ENCODE measurements at places on chromosomes 2 and 18.

GRCh38 chr2:102004581-102004980 lies 12.8 kb downstream of the IL1R2 start:
- ATAC-seq = no peak

- peak; percentile 61 for ATAC-seq
Observed at GRCh38 chr2:9770308-9771100, 72.8 kb upstream of the TAF1B start.

- ATAC-seq = no peak
Observed at GRCh38 chr18:26710470-26711096, 154.9 kb downstream of the AQP4 start.

GRCh38 chr18:56083097-56083521 lies 495.1 kb upstream of the TCF4 start:
- no peak for ATAC-seq

- peak; percentile 71 for ATAC-seq
Observed at GRCh38 chr2:65922030-65922429, 489.6 kb upstream of the SPRED2 start.

DNA sequence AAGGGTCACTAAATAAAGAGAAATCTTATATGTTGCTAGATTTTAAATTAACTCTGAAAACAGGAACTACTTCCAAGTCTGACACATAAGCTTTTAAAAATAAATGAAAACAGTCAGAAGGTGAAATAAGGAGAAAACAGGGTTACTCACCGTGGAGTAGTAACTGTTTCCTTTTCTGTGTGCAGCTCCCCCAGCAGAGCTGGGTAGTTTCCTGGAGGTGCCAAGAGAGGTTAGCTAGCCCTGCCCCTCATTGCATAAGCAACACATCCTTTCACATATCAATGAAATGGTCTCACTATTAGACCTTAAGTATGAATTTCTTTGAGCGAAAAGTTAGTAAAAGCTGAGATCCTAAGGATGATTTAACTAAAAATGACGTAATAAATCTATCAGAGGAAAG lies 54.0 kb upstream of the GPR75 start:
- no peak for ATAC-seq

DNA sequence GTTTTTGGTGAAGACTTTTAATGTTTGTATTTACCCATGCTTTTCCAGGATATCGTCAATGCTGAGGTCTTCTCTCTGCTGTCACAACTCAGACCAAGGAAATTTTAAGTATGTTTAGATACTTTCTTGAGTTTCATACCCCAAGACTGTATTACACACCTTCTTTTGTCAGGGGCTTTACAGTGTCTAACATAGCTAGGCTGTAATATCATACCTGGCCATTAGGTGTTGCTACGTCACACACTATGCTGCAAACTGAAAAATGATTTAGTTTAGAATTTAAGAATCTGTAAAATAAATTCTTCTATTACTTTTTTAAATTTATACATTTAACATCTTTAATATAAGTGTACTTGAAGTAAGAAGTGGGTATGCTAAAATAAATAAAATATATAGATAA lies 358.4 kb upstream of the NRP2 start:
- no peak for ATAC-seq

DNA sequence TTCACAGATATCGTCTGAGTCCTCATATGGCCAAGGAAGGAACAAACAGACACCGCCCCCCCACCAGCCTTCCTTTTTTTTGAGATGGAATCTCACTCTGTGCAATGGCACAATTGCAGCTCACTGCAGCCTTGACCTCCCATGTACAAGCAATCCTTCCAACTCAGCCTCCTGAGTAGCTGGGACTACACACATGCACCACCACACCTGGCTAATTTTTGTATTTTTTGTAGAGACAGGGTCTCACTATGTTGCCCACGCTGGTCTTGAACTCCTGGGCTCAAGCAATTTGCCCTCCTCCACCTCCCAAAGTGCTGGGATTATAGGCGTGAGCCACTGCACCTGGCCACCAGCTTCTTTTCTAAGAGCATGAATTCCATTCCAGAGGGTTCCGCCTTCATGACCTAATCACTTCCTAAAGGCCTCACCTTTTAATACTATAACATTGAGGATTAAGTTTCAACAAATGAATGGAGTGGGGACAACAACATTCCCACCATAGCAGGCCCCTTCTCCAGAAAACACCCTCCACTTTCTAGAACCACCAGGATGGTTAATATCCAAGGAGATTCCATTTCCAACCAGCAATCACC lies 2.2 kb upstream of the TMBIM1 start:
- ATAC-seq = no peak

DNA sequence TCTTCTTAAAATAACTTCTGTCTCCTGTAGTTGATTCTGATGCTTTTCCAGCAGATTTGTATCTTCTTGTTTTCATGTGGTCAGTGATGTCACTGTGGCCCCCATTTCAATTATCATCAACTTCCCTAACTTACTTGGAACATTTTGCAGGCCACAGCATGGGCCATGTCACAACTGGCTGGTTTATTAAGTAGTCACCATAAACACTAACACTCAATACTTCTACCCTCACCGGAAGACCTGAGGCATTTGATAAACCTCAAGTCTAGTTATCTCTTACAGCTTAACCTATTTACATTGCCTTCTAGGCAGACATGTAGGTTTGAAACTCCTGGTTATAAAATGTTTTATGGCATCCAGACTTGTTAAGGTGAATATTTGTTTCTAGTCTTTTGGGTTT lies 37.4 kb upstream of the PROKR1 start:
- ATAC-seq = no peak

GRCh38 chr2:205582366-205582765 lies 99.9 kb upstream of the NRP2 start:
- ATAC-seq = no peak

GRCh38 chr18:79866889-79867574 lies 69.3 kb downstream of the KCNG2 start:
- peak; percentile 33 for ATAC-seq

DNA sequence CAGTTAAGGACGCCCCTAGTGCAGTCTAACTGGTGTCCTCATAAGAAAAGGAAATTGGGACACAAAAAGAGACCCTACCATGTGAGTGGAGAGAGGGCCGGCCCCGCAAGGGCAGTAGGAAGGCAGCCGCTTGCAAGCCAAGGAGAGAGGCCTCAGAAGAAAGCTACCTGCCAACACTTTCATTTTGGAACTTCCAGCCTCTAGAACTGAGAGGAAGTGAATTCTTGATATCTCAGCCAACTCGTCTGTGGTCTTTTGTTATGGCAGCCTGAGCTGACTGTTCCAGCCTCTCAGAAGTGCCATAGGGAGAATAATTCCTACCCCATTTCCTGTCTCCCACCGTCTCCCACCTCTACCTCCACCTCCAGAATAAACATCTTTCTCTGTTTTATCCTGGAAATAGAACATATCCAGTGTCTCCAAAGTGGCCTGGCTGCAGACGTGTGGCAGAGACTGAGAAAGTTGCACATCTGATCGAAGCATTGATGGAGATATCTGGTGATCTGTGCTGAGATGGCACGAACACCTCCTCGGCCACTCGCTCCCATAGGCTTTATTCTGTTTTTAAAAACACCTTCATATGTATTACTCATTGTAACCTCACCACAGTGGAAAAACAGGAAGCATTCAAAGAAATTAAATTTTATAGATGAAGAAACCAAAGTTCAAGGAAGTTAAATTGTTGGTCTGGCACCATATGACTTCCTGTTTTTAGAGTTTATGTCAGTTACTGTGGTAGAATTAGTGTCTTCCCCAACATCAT lies 39.5 kb upstream of the MARCO start:
- peak; percentile 48 for ATAC-seq

- no peak for ATAC-seq
Observed at GRCh38 chr18:57705011-57705410, 83.4 kb upstream of the NARS1 start.

DNA sequence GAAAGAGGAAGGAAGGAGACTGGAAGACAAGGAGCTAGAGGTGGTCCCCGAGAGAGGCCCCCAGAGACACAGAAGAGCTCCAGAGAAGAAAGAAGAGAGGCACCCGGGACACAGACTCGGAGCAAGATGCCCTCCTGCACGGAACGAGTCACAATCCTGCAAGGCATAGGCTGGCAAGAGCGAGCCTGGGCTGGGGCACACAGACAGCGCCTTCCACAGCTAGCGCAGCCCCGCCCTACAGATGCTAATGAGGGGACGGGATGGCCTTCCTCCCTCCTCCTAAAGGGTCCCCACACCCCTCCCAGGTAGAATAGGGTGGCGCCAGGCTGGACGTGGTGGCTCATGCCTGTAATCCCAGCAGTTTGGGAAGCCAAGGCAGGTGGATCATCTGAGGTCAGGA lies 19.8 kb upstream of the GPR17 start:
- no peak for ATAC-seq

DNA sequence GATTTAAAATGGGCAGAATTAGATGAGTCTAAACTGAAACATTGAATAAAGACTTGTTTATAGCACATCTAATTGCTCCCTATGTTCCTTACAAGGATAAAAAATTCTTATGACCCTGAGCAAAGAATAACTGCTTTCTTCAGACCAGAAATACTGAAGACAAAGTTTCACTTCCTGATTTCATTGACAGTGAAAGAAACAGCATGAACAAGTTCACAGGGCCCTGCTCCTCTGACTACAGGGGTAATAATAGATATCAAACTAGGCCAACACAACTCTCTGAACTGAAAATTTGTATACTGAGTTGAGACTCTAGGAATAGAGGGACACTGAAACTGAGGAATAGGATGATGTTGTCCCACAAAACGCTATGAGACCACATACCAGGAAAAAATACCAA lies 1383.3 kb upstream of the CDH2 start:
- ATAC-seq = no peak

DNA sequence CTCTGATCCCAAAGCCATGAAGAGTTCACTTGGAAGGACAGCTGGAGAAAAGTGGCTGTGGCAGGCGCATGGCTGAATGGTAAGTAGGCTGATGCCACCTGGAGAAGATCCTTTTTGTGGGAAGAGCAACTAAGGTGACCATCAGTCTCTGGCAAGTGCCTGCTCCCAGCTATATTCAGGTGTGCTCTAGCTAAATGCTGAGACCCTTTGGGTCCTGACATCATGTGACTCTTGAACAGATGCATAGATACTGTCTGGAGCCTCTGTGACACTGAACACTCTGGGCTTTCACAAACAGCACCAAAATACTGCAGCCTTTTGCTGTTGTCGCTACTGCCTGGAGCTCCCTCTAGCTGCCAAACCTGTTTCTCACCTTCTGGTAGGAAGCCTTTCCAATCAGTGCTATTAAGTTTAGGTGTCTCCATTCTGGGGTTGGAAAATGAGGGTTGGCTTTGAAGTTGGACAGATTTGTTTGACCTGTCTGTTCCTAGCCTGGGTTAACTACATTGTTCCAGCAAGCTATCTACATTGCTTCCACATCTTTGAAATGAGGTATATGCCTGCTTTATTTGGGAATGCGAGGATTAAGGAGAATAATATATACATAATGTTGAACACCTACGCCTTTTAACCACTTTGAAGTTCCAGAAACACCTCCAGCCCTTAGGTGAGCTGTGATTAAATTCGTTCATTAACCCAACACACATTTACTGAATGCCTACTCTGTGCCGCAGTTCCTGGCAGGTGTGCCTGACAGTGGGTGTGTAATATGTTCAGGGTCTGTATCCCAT lies 3.1 kb downstream of the EGR4 start:
- peak; percentile 30 for ATAC-seq

- no peak for ATAC-seq
Observed at GRCh38 chr2:217049956-217050355, 190.1 kb upstream of the TNP1 start.

- ATAC-seq = no peak
Observed at GRCh38 chr2:170736628-170737027, 21.5 kb downstream of the SP5 start.

- no peak for ATAC-seq
Observed at GRCh38 chr2:215668378-215668775, 232.5 kb upstream of the FN1 start.

DNA sequence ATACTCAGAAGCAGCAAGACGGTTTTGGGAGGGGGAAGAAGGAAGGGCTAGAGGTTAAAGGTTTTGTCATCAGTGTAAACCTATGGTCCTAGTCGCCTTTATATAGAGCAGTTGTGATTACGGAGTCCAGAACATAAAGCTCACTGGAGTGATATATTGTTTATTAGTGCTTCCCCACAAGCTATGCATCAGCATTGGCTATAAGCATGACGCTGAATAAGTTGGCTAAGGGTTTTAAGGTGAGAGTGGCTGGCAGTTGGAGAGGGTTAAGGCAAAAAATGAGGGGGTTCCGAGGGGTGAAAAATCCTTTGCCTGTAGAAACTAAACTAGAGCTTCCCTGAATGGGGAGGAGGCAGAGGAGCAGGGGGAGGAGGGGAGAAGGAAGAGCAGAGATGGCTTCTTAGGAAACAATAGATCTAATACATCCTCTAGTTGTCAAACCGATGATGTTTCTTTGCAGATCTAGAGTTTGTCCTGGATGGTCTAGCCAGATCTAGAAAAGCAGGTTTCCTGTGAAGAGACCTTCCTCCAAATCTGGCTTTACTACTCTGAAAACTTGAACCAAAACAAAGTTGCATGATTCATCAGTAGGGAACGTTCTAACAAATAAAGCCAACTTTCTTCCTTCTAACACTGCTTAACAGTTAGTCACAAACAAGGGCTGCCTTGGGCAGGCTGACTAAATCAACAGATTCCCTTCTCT lies 2.5 kb downstream of the KLF7 start:
- ATAC-seq = peak; percentile 71

DNA sequence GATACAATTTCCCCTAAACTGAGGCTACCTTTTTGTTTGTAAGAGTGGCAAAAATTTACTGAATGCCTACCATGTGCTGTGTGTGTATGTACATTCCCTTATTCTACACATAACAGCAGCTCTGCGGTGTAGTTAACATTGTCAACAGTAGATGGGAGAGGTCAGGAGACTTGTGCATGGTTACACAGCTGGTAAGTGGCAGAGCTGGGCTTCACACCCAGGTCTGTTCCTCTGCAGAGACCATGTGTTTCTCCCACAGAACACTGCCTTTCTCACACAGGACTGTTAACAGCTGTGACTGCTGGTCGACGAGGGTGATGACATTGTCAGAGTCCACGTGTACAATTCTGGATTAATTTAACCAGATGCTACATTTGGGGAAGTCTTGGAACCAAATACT lies 49.1 kb downstream of the EML6 start:
- peak; percentile 69 for ATAC-seq

DNA sequence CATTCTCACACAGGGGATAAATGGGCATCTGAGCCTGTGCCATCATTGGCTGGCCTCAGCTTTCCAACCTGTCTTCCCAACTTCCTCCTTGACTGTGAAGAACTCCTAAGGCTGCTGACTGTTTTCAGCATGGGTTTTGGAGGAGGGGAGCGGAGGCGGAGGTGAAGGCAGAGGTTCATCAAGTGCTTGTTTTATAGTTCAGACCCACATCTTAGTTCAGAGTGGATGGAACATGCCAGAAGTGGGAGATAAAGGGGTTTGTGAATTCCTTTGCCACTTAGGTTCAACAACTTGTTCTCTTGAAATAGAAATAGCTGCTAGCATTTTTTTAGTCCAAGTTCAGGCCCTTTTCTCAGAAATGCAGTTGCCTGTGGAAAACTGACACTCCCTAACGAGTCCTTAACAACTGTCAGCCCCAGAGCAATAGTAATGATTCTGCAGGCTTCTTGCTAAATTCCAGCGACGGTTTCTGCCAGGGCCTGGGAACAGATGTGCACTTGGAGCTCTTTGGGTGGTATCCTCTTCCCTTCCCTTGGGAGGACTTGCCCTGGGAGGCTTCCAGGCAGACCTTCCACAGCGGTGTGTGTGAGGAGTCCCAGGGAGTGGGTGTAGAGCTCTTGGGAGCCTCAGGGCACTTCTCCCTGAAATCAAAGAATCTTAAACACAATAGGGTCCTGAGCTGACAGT lies 30.1 kb upstream of the ITGA6 start:
- no peak for ATAC-seq

GRCh38 chr2:102726128-102727087 lies 35.4 kb upstream of the TMEM182 start:
- ATAC-seq = no peak
